Caco-2 (cell line): ENCODE measurements at places on chromosomes 12 and 14.

- H3K27me3 ChIP-seq, result no peaks in the 10 kb centered on the region
- H3K4me3 ChIP-seq, result no peak overlapping the region
- H3K27ac ChIP-seq, result no peak overlapping the region
- DNase-seq, result no peak
Measured at GRCh38 chr14:97266653-97267052, 469.5 kb downstream of the VRK1 start.

GRCh38 chr14:44970907-44971306, 8.9 kb downstream of the TOGARAM1 start:
- no peaks in the 10 kb centered on the region for H3K36me3 ChIP-seq
- H3K27ac ChIP-seq, result no peak overlapping the region
- no peaks in the 10 kb centered on the region for H3K27me3 ChIP-seq
- no peak for DNase-seq
- no peaks in the 10 kb centered on the region for H3K4me1 ChIP-seq

DNA sequence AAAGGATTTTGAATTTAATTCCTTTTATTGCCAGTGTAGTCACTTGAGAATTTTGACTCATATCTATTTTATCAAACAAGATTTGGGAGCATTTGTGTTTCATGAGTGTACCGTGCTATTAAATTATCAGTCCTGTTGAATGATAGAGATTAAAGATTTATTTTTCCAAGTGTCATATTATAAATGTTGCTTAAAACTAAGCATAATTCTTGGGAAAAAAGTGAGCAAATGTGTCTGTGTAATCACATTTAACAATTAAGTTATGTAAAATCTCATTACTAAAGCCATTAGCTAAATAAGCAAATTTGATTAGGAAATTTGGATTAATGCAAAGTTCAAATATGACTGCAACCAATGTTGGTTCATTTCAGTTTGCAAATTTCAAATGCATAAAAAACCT, 266.7 kb downstream of the TMTC2 start:
- no peaks in the 10 kb centered on the region for H3K27me3 ChIP-seq
- H3K4me3 ChIP-seq, result no peak overlapping the region
- H3K27ac ChIP-seq, result no peak overlapping the region
- DNase-seq, result no peak
- H3K4me1 ChIP-seq, result no peaks in the 10 kb centered on the region

GRCh38 chr14:66511849-66512248, 3.9 kb downstream of the GPHN start:
- DNase-seq, result no peak
- H3K4me3 ChIP-seq, result no peak overlapping the region
- no peak overlapping the region for H3K27ac ChIP-seq
- H3K4me1 ChIP-seq, result no peaks in the 10 kb centered on the region
- no peaks in the 10 kb centered on the region for H3K36me3 ChIP-seq
- no peaks in the 10 kb centered on the region for H3K27me3 ChIP-seq

GRCh38 chr12:120879718-120880300, 24.3 kb downstream of the SPPL3 start:
- no peaks in the 10 kb centered on the region for H3K27me3 ChIP-seq
- H3K4me3 ChIP-seq, result no peak overlapping the region
- 0 out of 2 replicates have a peak, but pooled peaks cover 7% of the 10 kb centered on the region for H3K4me1 ChIP-seq
- no peak for DNase-seq
- H3K36me3 ChIP-seq, result no peaks in the 10 kb centered on the region
